Ovary (tissue), 10 donors: ENCODE measurements at places on chromosomes 7 and 10. TPM values are rescaled to one million over a fixed set of nuclear protein-coding genes. Genes with fewer than 3 reads are reported as not detected.

- DNase-seq = no peak
- no peaks in the 10 kb centered on the region for H3K27me3 ChIP-seq
- H3K27ac ChIP-seq = no peak overlapping the region
- H3K36me3 ChIP-seq = no peaks in the 10 kb centered on the region
- no peaks in the 10 kb centered on the region for H3K4me1 ChIP-seq
- no peak overlapping the region for H3K4me3 ChIP-seq
These were observed 162.3 kb downstream of the HECW1 start for GRCh38 chr7:43274752-43275151.

- H3K27me3 ChIP-seq = no peaks in the 10 kb centered on the region
- H3K4me1 ChIP-seq = no peaks in the 10 kb centered on the region
- no peak for DNase-seq
- H3K36me3 ChIP-seq = no peaks in the 10 kb centered on the region
- no peak overlapping the region for H3K4me3 ChIP-seq
- H3K27ac ChIP-seq = no peak overlapping the region
These were observed 98.0 kb downstream of the GRB10 start for GRCh38 chr7:50684713-50685075.

GRCh38 chr10:121753726-121754476 lies 155.7 kb upstream of the FGFR2 start:
- H3K4me1 ChIP-seq = no peaks in the 10 kb centered on the region
- no peak overlapping the region for H3K4me3 ChIP-seq
- H3K27ac ChIP-seq = no peak overlapping the region

DNA sequence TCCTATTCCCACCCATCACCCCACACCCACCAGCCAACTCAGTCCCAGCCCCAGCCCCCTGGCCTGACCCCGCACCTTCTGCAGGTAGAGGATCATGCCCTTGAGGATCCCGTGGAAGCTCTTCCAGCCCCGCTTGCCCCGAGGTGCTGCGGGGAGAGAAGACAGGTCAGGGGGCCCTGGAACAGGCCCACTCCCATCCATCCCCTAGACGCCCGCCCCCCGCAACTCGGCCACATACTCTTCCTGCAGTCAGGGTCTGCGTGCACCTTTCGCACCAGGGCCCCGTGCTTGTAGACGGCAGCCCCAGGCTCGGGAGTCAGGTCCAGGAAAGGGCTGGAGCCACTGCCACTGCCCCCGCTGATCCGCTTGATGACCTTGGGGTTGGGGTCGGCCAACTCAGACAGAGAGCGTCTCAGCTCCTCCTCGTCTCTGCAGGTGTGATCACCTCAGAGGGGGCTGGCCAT lies 9.6 kb downstream of the NFKB2 start:
- no peak for DNase-seq
- no peaks in the 10 kb centered on the region for H3K4me1 ChIP-seq
- H3K36me3 ChIP-seq = no peaks in the 10 kb centered on the region

DNA sequence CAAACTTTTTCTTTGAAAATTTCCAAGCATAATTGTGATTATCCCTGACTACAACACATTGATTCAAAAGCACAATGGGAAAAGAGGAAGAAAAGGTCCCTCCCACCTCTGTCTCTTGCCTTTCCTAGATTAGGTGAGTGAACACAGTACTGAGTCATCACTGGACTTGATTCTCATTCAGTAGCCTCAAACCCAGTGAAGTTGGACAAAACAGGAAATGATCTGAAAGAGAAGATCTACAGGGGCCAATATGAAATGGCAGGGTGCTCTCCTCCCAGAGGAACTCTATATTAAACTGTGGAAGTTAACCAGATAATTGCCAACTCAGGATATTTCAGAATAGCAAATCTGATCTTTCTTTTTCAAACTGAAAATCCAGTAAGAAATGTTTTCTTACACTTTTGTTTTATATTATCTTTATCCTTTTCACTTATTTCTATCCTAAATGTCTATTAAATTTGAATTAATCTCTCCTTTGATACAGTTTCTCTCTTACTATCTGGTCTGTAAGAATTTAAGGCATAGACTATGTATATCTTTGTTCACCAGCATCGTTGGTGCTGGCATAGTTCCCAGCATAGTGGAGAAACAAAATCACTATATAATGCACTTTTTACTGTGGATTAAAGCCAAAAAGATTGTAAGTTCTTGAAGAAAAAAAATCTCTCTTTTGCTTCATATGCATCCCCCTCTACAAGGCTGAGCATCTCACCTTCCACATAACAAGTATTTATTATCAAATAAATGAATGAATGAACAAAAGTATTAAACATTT lies 41.4 kb upstream of the IKZF1 start:
- no peak overlapping the region for H3K27ac ChIP-seq
- H3K4me1 ChIP-seq = no peaks in the 10 kb centered on the region
- H3K36me3 ChIP-seq = no peaks in the 10 kb centered on the region
- no peak for DNase-seq

- no peaks in the 10 kb centered on the region for H3K27me3 ChIP-seq
- H3K4me1 ChIP-seq = peaks cover 39% of the 10 kb centered on the region
- H3K27ac ChIP-seq = peak overlapping the region; percentile 65
- H3K36me3 ChIP-seq = no peaks in the 10 kb centered on the region
- no peak overlapping the region for H3K4me3 ChIP-seq
These were observed 107.5 kb downstream of the TNS3 start for GRCh38 chr7:47474211-47474936.

GRCh38 chr7:14270099-14270498 lies 280.6 kb upstream of the ETV1 start:
- no peaks in the 10 kb centered on the region for H3K27me3 ChIP-seq
- no peaks in the 10 kb centered on the region for H3K36me3 ChIP-seq
- no peak overlapping the region for H3K4me3 ChIP-seq
- H3K27ac ChIP-seq = no peak overlapping the region
- no peak for DNase-seq
- no peaks in the 10 kb centered on the region for H3K4me1 ChIP-seq

DNA sequence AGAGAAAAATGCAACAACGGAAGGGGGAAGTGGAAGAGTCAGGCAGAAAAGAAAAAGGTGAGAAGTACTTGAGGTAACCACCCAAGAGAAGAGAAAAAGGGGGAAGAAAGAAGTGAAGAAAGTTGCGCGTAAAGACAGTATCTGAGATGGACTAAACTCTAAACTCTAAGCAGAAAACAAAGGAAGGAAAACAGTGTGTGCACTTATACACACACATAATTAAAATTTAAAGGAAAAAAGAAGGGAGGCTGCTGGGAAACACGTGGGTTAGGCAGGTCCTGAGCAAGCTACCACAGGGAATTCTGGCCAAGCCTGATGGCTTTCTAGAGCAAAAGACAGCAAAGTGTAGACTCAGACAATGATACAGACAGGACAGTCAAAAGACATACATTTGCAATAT lies 78.0 kb downstream of the UBE2H start:
- no peaks in the 10 kb centered on the region for H3K36me3 ChIP-seq
- no peak for DNase-seq
- H3K4me1 ChIP-seq = peaks cover 13% of the 10 kb centered on the region
- H3K27me3 ChIP-seq = no peaks in the 10 kb centered on the region
- no peak overlapping the region for H3K27ac ChIP-seq

CDCA7L gene
- 29.2 TPM for total RNA-seq

- H3K27ac ChIP-seq = no peak overlapping the region
- H3K4me3 ChIP-seq = no peak overlapping the region
- H3K27me3 ChIP-seq = no peaks in the 10 kb centered on the region
- no peaks in the 10 kb centered on the region for H3K36me3 ChIP-seq
- H3K4me1 ChIP-seq = no peaks in the 10 kb centered on the region
These were observed 75.9 kb downstream of the CREB5 start for GRCh38 chr7:28488061-28488791.

DNA sequence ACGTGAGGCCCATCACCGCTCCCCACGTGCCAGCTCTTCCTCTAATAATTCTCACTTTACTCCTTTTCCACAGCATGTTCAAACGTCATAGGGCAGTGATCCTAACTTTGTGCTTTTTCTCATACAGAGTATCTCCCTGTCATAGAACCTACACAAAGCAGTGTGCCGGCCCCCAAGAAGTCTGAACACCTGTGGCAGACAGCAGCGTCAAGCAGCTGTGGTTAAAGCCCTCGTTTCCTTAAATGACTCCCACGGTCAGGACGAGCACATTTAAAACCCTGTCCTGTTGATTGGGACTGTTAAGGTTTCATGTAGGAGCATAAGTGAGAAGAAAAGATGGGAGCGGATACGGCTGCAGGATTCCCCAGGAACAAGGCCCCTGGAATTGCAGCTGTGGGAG lies 267.2 kb downstream of the DIP2C start:
- no peak overlapping the region for H3K27ac ChIP-seq
- H3K4me1 ChIP-seq = no peaks in the 10 kb centered on the region
- no peaks in the 10 kb centered on the region for H3K36me3 ChIP-seq
- DNase-seq = no peak

DNA sequence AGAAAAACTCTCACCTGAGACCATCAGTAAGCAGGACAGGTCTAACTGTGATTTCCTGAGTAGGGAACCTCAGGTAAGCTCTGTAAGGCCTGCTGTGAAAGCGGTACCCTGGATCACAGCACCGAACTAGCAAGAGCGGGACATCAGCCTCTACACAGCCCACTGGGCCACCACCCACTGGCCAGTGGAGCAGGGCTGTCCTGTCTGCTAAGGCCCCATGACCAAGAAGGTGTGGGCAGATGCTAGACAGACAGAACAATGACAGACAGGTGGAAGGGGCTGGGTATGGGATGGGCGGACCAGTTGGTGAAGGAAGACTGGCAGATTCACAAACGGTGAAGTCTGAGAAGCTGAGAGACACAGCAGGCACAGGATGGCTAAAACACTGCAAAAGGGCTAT lies 79.4 kb upstream of the DDC start:
- H3K4me3 ChIP-seq = no peak overlapping the region
- DNase-seq = no peak
- H3K27me3 ChIP-seq = no peaks in the 10 kb centered on the region
- H3K36me3 ChIP-seq = no peaks in the 10 kb centered on the region
- peaks cover 5% of the 10 kb centered on the region for H3K4me1 ChIP-seq

CSTF2T gene
- 33.7 TPM for total RNA-seq

PIK3CG gene
- total RNA-seq = 4.5 TPM

NCF1 gene
- 1.3 TPM for total RNA-seq

- H3K27me3 ChIP-seq = no peaks in the 10 kb centered on the region
- no peak overlapping the region for H3K27ac ChIP-seq
- DNase-seq = no peak
- no peaks in the 10 kb centered on the region for H3K36me3 ChIP-seq
- no peak overlapping the region for H3K4me3 ChIP-seq
These were observed 26.1 kb downstream of the ABCB1 start for GRCh38 chr7:87574630-87575029.

- H3K27ac ChIP-seq = no peak overlapping the region
- no peaks in the 10 kb centered on the region for H3K4me1 ChIP-seq
- DNase-seq = no peak
- no peaks in the 10 kb centered on the region for H3K27me3 ChIP-seq
- no peak overlapping the region for H3K4me3 ChIP-seq
These were observed 34.2 kb downstream of the CHST12 start for GRCh38 chr7:2437537-2438148.

SNX10 gene
- total RNA-seq = 2.0 TPM

- no peaks in the 10 kb centered on the region for H3K4me1 ChIP-seq
- DNase-seq = no peak
- H3K36me3 ChIP-seq = no peaks in the 10 kb centered on the region
- no peak overlapping the region for H3K27ac ChIP-seq
These were observed 70.7 kb upstream of the PRSS58 start for GRCh38 chr7:142328551-142328950.

- H3K27me3 ChIP-seq = no peaks in the 10 kb centered on the region
- no peak for DNase-seq
- no peak overlapping the region for H3K4me3 ChIP-seq
- H3K4me1 ChIP-seq = peaks cover 2% of the 10 kb centered on the region
- H3K36me3 ChIP-seq = no peaks in the 10 kb centered on the region
These were observed 32.4 kb downstream of the BTBD16 start for GRCh38 chr10:122303271-122304053.

DDX50 gene
- 27.8 TPM for total RNA-seq

- no peaks in the 10 kb centered on the region for H3K4me1 ChIP-seq
- H3K36me3 ChIP-seq = no peaks in the 10 kb centered on the region
These were observed 50.4 kb upstream of the MSMB start for GRCh38 chr10:46096446-46096845.

DNA sequence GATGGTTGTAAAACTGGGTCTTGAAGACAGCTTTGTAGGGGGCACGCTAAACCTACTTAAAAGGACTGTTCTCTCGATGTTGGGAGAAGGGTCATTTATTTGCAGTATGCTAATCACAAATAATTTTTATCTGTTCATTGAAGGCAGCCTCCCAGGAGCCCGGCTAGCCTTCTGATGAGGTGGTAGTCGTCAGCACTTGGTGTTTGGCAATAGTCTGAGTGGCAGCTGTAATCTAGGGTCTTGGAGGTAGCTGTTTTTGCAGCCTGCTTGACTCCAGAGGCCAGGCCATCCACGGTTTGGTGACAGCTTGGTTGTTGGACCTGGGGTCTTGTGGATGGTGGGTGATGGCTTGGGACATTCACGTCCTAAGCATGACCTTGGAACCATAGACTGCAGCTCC lies 2.2 kb downstream of the GTF2IRD1 start:
- H3K27ac ChIP-seq = peak overlapping the region; percentile 91
- no peaks in the 10 kb centered on the region for H3K36me3 ChIP-seq
- no peak overlapping the region for H3K4me3 ChIP-seq
- no peak for DNase-seq
- H3K27me3 ChIP-seq = no peaks in the 10 kb centered on the region

KCP gene
- total RNA-seq = not detected

GRCh38 chr7:152180587-152180986 lies 155.1 kb downstream of the GALNT11 start:
- no peaks in the 10 kb centered on the region for H3K36me3 ChIP-seq
- no peaks in the 10 kb centered on the region for H3K4me1 ChIP-seq

TM9SF3 gene
- 96.1 TPM for total RNA-seq

C7orf33 gene
- total RNA-seq = not detected

DNA sequence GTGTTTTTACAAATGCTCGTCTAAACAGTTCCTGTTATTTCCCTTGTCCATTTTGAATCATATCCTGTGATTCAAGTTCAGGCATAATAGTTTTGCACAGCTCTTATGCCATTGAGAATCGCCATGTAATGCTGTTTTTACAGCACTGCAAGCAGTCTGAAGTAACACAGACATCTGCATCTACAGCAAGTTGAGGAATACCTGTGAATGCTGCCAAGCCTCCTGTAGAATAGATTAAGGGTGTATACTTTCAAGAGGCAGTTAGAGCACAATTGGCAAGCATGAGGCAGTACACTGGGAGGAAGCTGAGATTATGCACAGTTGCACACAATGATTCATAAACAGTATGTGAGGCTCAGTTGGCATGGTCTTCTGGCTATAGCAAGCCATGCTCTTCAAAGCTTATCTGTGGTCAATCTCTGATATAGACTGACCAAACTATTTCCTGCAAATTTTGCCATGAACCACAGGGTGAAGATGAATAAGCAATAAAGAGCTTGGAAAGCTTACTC lies 121.9 kb upstream of the AKR1E2 start:
- no peak overlapping the region for H3K27ac ChIP-seq
- no peak overlapping the region for H3K4me3 ChIP-seq
- no peaks in the 10 kb centered on the region for H3K36me3 ChIP-seq
- no peaks in the 10 kb centered on the region for H3K4me1 ChIP-seq

GRCh38 chr10:117130346-117130745 lies 7.7 kb downstream of the VAX1 start:
- no peaks in the 10 kb centered on the region for H3K27me3 ChIP-seq
- H3K4me1 ChIP-seq = peaks cover 1% of the 10 kb centered on the region
- H3K36me3 ChIP-seq = no peaks in the 10 kb centered on the region
- no peak for DNase-seq
- no peak overlapping the region for H3K4me3 ChIP-seq
- no peak overlapping the region for H3K27ac ChIP-seq

PNLIPRP2 gene
- not detected for total RNA-seq

PIP gene
- not detected for total RNA-seq
